Right renal cortex interstitium (tissue), 3 donors: ENCODE measurements at places on chromosomes 7 and 10.

DNA sequence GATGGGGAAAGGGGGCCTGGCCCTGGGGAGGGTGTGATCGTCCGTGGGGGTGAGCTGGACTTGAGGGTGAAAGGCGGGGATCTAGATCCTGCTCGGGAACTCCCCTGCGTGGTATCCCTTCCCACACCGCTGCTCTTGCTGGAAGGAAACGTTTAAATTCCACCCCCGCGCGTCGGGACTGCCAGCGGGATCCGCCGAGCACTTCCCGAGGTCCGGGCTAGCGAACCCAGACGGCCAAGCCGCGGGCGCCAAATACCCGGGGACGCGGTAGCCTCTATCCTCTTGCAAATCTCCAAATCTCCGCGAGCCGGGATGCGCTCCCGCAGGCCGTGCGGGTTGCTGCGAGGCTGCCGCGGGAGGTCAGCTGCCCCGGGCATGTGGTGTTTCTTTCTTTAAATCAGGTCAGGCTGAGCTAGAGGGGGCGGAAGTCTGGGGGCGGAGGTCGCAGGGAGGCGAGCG is 904 bp downstream of the NPTX2 start:
- no peak for DNase-seq

DNA sequence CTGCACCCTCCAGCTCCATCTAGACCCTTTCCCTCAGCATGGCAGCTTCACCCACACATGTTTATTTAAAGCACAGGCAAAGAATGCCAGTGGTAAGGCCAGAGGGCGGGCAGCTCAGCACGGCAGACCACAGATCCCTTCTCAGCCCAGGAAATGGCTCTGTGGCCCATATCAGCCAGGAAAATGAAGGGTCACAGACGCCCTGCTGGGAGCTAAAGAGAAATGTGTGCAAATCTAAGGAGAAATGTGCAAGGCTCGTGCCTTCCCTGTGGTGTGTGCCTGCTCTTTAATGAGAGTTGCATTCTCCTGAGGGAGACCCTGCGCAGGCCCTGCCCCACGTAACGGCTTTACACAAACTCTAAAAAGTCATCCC is 23.0 kb downstream of the PTPRN2 start:
- DNase-seq: no peak

DNA sequence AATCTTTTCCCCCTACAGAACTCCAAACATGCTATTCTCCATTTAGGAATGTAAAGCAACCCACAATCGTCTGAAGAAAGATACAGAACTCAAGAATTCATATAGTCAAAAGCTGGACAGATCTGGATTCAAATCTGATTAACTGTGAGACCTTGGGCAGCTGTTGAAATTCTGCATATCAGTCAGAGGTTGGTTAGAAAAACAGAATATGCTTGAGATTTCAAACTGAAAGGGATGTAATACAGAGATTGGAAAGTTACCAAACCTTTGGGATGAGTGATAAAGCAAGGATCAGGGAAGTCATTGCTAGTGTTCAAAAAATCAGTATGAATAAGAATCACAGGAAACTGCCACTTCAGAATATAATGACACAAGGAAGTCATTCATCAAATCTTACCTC is 406.6 kb downstream of the HTR7 start:
- no peak for DNase-seq

DNA sequence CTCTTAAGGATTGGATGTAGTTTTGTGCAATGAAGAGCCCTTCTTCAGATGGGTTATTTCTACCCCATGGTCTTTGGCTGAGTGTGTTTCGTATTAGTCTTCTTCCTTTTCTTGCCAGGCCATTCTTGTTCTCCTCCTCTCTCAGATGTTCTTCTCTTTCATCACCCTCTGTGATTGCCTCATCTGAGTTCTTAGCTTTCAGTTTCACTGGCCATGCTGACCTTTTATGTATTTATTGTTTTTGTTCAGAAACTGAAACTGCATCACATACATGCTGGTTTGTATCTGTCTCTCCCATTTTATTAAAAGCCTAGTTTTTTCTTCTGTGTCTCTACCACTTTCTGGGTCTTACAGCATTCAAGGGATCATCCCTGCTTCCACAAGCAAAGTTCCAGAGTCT is 21.7 kb upstream of the PCGF5 start:
- DNase-seq: no peak

GRCh38 chr7:147564786-147565476 is 1025.6 kb upstream of the C7orf33 start:
- no peak for DNase-seq

DNA sequence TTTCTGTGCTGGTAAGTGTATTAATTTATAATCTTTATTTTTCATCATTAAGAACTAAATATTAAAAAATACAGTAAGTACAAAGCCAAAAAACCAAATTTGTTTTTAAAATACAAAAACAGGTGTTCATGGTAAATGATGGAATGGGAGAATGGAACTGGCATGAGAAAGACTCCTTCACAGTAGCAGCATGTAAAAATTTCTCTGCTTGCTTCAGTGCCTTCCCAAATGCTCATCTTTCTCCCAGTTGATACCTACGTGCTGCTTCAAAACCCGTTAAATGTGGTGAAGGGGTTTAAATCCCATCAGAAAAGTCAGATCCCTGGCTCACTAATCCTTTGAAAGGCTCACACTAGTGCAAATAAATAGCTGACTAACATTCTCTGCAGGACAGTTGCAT is 4.2 kb downstream of the RNF133 start:
- DNase-seq: no peak

- no peak for DNase-seq
These were observed 445.2 kb upstream of the FZD8 start for GRCh38 chr10:36087006-36088005.

GRCh38 chr10:123561141-123561440 is 105.1 kb upstream of the GPR26 start:
- no peak for DNase-seq

DNA sequence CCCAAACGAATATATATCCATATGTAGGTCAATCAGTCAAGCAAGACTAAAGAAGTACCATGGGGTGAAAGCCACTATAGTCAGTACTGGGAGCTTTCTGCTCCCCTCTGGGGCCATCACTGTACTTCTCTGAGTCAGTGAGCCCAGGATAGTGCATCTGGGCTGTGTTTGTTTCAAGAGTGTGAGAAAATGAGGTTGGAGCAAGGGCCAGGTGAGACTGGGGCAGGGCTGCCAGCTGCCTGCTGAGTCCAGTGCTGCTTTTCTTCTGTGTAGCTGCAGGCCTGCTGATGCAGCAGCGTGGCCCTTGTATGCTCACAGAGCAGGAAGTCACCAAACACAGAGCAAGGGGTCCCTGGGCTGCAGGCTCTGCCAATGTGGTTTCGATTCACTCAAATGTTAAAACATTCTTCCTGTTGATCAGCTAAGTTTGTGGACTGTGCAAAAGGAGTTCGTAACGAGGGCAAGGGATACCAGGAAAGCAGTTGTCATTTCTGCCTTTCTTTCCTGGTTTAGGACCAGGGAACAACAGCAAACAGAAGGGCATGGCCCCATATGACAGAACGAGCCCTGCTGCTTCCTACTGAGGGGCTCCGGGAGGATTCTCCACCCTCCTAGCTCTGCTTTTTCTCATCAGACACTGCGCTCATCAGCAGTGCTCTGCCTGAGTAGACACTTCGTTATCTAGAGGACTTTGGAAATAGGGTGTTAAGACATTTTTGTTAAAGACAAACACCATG is 65.4 kb upstream of the TNS3 start:
- no peak for DNase-seq

DNA sequence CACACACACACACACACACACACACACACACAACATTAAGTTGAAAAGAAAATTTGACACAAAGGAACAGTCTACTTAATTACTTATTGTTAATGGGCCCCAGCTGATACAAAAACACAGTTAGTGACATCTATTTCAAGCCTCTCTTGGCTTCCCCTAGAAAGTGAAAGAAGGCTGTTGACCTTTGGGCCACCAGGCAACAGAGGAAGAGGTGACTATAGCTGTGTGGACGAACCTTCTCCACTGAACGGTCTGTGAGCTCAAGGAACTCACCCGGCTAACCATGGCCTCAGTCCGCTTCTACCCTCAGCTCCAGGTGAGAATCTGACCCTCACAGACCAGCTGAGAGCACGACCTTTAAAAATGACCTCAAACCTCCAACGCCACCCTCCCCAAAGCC is 32.9 kb upstream of the CALN1 start:
- DNase-seq: no peak

GRCh38 chr10:62036186-62037081 is 134.9 kb downstream of the ARID5B start:
- no peak for DNase-seq

DNA sequence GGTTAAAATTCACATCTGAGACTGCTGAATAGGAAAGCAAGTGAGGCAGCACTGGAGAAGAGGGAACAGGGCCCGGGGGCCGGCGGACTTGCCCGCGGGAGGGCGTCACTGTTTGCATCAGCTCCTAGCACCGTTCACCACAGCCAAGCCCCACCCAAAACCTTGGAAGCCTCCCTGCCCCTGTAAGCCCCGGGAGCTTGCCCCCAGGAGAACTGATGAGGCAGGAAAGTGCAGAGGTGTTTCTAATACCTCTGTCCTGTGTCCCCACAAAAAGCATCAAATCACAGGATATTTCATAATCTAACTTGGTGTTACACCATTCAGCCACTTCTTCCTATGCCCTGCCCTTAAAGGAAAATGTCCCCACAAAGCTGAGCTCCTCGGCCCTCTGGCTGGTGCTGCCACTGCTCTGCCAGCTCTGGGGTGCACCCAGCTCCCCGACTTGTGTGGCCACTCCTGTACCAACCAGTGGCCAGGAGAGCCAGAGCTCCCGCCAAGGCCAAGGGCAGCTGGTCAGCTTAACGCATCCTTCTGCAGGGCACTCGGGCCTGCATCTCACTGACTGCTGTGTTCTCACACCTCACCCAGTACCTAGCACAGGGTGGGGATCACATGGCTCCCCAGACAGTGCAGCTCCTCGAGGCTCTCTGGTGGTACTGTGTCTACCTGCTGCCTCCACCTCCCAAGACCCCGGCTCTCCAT is 47.3 kb upstream of the CNPY1 start:
- no peak for DNase-seq

DNA sequence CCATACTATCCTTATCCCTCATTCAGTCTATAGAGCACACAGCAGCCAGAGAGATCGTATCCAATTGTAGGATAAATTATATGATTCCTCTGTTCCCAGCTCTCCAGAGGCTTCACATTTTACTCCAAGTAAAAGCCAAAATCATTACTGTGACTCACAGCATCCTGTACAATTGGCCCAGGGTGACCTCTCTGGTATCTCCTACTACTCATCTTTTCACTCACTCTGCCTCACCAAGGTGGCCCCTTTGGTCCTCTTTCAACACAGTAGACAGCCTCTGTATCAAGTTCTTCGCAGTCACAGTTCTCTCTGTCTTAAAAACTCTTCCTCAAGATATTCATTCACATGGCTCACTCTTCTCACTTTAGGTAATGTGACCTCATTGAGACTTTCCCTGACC is 72.6 kb upstream of the LSM8 start:
- no peak for DNase-seq

GRCh38 chr7:43954524-43955228 is 28.4 kb downstream of the UBE2D4 start:
- DNase-seq: no peak

GRCh38 chr10:26556748-26557640 is 118.9 kb downstream of the APBB1IP start:
- DNase-seq: no peak

GRCh38 chr10:43926371-43926770 is 277.7 kb upstream of the ZNF32 start:
- no peak for DNase-seq

- no peak for DNase-seq
These were observed 11.4 kb upstream of the PAX4 start for GRCh38 chr7:127629268-127629854.

GRCh38 chr10:31721096-31721495 is 207.5 kb downstream of the ARHGAP12 start:
- no peak for DNase-seq

DNA sequence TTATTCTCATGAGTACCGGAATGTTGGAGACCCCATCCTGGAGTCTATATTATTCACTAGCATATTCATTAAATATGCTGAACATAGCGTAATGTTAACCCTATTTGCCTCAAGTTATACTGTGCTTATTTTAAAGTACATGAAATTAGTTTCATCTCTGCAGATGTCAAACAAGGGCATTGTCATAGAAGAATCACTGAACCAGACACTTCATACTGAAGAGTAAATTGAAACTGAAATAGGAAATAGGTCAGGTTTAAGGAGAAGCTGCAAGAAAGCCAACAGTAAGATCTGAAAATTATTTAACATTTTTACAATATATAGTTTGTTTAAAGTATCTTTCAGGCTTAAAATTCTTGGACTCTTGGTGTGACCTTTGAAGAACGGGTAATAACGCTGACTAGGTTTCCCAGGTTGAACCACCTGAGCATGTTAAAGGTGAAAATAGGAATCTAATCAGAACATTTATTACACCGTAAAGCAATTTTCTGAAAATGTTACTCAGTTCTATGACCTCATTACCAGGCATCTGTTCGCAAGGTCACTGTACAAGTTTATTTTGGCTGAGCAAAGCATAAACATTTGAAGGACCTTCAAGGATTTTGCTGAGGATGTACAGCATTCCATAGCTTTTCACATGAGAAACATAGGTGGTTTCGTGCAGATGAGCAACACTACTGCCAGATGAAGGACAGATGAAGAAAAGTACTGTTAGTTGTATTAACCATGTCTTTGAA is 82.7 kb downstream of the REEP3 start:
- no peak for DNase-seq

DNA sequence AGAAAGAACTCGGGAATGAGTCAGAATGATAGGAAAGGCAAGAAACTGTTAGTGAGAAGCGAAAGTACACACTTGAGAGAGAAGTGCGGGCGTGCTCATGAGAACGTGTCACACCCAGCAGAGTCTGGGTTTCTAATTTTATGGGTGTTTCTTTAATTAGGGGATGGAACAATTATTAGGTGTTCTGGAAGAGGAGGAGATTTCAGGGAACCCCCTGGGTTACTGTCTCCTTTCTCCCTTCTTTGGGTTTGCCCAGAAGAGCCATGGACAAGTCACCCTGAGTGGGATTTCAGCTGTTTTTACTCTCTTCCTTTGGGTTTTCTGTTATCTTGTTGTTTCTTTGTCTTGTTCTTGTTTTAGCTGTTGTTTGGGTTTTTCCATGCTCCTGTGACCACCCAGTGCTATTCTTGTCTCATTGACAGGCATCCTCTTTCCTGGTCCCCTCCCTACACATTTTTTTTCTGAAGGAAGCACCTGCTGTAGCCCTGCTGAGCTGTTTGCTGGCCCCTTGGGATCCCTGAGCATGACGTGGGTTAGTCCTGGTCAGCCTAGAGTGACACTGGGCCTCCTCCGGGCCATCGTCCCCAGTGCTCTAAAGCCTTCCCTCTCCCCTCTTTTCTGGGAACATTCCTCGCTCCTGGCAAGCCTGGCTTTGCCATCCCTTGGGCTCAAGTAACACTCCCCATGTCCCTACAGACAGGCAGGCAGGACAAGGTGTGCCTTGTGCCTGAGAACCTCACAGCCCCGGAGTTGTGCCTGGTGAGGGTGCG is 3.5 kb downstream of the SH2D4B start:
- no peak for DNase-seq

GRCh38 chr7:81285142-81285871 is 366.5 kb upstream of the SEMA3C start:
- DNase-seq: no peak
